Ureter (tissue), 1 donor: ENCODE measurements at places on chromosomes 11 and 22.

DNA sequence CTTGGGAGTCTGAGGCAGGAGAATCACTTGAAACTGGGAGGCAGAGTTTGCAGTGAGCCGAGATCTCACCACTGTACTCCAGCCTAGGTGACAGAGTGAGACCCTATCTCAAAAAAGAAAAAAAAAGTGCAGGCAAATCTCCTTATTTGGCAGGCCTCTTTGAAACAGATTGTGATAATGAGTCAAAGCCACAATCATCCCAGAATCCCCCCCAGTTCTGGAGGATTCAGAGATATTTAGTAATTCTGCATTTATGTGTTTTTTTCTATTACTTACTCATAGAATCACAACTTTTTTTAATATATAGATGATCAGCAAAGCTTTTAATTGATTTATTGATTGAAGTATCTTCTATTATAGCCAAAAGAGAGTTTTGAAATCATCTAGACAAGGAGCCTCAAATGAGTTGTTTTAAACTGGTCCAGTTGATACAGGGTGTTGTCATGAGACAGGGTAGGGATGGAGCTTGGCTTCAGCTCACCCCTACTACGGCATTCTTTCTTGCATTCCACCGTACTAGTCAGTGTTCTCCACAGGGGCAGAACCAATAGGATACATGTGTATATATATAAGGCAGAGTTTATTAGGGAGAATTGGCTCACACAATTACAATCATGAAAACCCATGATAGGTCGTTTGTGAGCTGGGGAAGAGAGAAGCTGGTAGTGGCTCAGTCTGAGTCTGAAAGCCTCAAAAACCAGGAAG, 39.3 kb upstream of the SORL1 start:
- DNase-seq: no peak

DNA sequence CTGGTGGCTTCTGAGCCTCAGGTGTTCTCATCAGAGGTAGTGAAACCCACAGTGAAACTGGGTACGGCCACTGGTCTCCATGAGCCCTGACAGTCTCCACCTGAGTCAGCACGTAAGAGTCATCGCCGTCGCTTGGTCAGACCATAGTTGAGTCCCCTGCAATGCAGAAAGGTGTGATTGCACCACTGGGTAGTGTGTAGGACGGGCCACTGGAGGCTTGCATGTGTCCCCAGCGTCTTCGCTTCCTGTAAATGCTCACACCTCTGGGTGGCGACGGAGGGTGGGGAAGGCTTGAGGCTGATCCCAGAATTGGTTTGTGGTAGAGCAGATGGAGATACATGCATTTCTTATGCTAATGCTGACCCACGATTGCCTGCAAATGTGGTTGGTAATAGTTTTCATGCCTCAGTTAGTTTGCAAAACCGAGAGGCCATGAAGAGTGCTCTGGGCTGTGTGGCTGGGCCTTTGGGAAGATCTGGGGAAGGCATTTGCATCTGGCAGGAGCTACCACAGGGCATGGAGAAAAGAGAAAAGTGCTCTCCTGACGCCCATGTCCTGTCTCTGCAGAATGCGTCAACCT, 26.5 kb downstream of the CTTN start:
- no peak for DNase-seq

DNA sequence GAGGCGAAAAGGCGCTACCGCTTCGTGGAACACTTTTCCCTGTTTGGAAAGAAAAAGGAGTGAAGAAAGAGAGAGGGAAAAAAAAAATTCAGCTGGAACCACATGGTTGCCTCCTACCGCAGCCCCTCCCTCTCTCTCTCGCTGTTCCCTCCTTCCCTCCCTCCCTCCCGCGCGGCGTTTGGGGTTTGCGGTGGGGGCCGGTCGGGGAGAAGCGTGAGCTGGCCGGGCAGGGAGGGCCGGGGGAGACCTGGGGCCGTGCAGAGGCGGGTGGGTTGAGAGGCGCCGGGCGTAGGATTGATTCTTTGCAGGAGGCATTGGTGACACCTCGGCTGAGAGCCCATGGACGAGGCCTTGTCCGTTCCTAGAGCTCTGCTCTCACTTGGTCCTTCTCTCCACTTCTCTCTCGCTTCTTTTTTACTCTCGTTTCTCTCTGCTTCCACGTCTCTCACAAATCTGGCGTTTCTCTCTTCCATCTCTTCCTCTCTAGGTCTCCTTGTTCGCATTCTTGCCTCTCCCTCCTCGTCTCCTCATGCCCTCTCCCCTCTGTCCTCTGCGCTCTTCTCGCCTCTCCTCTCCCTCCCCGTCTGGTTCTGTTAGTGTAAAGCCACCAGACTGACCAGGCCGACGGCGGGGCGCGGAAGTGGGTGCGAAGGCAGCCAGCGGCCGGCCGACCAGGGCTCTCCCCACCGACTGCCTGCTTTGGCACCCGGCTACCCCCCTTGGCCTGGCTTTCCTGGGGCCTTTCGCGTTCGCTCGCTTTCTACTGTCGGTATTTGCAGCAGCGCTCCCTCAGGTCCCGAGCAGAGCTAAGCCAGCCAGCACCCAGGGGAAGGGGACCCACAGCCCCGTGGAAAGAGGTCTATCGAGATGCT, at the start of gene CLMP:
CLMP (minus strand) TSS at position 61 of the 872 bp plus-strand sequence. CDS start 308 bp downstream, outside the sequence.
- DNase-seq: peak; percentile 73

- no peak for DNase-seq
Observed at GRCh38 chr22:27237080-27237741, 564.3 kb downstream of the MN1 start.

DNA sequence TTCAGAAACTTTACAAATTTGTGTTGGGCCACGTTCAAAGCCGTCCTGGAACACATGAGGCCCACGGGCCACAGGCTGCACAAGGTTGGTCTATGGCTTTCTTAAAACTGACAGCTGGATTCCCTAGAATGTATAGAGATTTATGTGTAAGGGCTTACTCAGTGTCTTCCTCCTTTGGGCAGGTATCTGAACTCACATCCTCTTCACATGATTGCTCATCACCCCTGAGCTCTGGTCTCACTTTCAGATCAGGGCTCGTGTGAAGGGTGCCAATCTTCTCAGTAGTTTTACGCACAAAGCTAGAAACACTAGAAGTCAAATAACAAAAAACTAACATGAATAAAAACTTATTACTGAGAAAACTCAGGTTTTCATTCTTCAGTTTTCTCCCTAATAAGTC, 27.1 kb downstream of the HPS5 start:
- DNase-seq: no peak

DNA sequence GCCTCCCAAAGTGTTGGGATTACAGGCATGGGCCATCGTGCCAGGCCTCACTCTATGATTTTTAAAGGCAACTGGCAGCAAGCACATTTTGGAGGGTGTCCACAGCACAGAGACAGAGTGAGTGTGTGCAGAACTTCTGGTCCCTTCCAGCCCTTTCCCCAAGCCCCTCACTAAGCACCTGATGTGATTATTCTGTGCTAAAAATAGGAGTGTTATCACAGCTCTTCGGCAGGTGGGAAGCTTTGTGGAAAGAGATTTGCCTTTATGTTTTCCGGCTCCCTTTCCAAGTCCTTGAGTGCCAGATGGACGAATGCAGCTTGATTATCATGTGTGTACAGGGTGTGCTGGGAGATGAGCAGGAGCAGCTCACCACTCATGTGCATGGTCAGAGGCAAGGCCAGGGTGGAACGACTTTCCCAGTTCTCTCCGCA, 310.8 kb downstream of the DDX10 start:
- no peak for DNase-seq

DNA sequence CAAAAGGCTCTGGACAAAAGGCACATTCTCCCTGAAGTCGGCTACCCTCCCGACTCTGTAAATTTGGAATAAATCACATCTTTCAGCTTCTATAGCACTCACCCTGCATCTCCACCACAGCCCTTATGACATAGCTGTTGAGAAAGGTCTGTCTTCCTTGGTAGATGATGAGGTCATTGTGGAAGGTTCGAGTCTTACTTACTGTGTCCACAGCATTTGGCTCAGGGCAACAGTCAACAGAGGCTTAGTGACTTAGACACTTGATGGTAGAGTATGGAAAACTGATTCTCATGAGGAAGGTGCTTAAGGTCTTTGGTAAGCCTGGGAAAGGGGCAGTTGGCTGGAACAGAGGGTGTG, 45.6 kb downstream of the PTPRJ start:
- DNase-seq: no peak

DNA sequence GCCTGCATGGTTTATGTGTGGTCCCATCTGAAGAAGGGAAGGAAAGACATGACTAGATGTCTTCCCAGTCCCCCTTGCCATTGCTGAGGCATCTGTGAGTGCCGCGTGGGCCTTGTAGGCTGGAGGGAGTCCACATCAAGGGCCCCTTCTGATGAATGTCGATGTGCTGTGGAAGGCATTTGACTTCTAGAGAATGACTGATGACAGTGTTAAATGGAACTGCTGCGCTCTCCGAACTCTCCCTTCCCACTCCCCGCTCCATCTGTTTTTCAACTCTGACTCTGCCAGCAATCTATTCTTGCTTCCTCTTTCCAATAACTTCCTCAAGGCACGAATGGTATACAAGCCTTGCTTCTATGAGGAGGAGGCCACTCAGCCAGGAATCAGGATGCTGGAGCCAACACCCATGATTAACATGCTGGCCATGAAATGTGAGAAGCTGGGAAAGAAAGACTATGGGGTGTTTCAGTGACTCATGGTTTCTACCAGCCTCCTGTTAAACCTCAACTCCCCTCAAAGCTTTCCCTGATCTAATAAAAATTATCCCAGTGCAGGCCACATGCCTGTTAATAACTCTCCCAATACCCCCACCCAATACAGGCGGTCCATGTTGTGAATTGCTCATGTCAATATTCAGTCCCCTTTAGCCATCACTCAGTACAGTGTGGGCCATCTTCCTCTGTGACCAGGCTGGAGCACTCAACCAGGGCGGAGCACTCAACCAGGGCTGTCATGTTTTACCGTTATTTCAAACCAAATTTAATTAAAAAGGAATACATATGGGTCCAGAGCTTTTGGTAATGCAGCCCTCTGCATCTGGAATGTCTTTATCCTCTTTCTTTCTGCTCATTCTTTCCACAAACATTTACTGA, 46.4 kb upstream of the TBCEL start:
- DNase-seq: no peak

GRCh38 chr11:68798221-68798813, 43.4 kb downstream of the CPT1A start:
- no peak for DNase-seq

GRCh38 chr22:42670921-42671709, 21.9 kb upstream of the CYB5R3 start:
- DNase-seq: peak; percentile 61

DNA sequence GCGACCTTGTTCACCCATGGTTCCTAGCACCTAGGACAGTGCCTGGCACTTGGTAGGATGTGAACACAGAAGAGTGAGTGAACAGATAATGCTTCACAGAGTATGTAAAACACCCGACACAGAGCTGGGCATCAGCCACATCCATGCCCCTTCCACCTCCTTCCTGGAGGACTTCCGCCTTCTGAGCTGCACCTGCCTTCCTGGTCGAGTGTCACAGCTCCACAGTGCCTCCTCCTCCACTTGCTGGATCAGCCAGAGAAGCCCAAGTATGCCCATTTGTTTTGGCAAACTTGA, 20.1 kb downstream of the PRDM11 start:
- no peak for DNase-seq

- no peak for DNase-seq
Observed at GRCh38 chr11:62853279-62853965, 14.0 kb upstream of the WDR74 start.

DNA sequence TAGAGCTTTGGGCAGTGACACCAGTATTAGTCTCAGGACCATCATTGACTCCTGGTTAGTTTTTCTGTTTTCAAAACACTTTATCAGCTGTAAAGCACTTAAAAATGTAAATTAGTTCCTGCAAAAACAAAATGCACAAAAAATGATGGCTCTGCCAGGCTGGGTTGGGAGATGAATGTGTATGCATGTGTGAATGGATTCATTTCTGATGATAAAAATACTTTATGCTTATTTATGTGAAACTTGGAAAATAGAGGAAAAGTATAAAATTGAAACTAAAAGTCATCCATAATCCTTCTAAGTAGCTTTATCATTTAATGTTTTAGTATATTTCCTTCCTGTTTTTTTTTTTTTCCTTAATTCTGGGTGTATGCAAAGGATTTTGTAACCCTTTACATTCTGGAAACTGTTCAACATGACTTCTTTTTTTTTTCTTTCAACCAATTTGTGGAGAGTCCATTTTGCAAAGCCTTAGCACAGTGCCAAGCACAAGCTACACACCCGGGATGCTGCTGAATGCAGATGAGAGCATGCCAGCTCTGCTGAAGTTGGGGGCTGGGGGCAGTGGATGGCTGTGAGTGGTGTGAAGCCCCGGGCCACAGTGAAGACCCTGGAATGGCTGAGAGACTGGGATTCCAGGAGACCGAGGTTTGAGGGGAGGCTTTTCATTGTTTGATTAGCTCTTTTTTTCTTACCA, 37.6 kb downstream of the PTPRJ start:
- no peak for DNase-seq
